Activated naive CD8-positive, alpha-beta T cell treated with anti-CD3 and anti-CD28 coated beads, Interleukin-2, amount 50 U/mL, for 24 hours (primary cell): ENCODE measurements at places on chromosomes 5 and 9.

DNA sequence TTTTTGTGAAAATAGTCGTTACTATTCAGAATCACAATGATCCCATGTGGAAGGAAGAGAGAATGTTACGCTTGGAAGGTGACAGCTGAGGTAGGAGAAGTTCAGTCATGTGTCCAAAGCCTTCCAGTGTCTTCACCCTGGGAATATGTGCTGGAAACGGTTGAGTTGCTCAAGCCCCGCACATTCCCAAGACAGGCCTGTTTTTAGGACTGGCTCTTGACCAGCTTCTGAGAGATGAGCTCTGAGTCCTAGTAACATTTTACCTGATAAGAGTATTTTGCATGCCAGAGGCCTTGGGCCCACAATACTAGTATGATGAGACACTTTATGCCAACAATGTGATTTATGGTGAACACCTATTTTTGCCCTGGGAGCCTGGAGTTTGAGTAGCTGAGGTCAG is 101.7 kb downstream of the LMNB1 start:
- no peak for DNase-seq
- no peak overlapping the region for H3K27ac ChIP-seq
- H3K27me3 ChIP-seq: no peaks in the 10 kb centered on the region
- no peak overlapping the region for H3K4me3 ChIP-seq
- no peaks in the 10 kb centered on the region for H3K4me1 ChIP-seq

DNA sequence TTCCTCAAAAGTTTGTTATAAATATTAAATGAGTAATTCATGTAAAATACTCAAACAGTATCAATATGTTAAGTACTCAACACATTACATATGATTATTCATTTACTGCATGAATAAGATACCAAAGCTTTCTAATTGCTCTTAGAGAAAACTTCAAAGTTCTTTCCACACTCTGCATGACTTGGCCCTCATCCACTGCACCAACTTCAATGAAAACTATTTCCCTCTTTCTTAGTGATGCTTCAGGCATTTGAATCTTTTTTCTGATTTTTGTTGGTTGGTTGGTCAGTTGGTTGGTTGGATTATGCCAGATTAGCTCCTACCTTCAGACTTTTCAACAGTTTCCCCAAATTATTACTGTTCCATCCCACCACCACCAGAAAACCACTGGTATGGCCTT is 314.7 kb upstream of the RGMB start:
- no peaks in the 10 kb centered on the region for H3K27me3 ChIP-seq
- no peaks in the 10 kb centered on the region for H3K36me3 ChIP-seq
- H3K4me1 ChIP-seq: no peaks in the 10 kb centered on the region
- DNase-seq: no peak
- H3K4me3 ChIP-seq: no peak overlapping the region

GRCh38 chr9:135287627-135288026 is 192.0 kb upstream of the PPP1R26 start:
- H3K36me3 ChIP-seq: no peaks in the 10 kb centered on the region
- no peak overlapping the region for H3K4me3 ChIP-seq
- peaks cover 15% of the 10 kb centered on the region for H3K27me3 ChIP-seq
- no peaks in the 10 kb centered on the region for H3K4me1 ChIP-seq
- DNase-seq: no peak
- no peak overlapping the region for H3K27ac ChIP-seq

DNA sequence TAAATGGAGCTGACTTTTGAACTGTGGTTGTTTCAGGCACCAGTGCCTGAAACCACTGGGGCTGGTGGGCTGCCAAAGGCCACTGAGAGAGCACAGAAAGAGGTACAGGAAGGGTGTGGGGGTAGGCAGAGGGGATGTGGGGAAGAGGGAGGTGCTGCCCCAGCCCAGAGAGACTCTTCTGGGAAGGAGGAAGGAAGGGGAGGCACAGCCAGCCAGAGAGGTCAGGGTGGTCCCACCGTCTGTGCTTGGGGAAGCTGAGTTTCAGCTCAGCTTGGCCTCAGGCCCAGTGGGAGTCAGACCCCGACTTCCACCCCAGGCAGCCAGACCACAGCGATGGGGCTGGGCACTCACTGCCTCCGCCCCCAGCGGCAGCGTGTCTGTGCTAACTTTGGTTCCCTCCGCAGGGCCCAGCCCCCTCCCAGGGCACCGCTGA is 8.6 kb upstream of the PHYKPL start:
- peak overlapping the region; percentile 71 for H3K4me3 ChIP-seq
- H3K27me3 ChIP-seq: no peaks in the 10 kb centered on the region
- H3K36me3 ChIP-seq: no peaks in the 10 kb centered on the region
- peak overlapping the region; percentile 91 for H3K27ac ChIP-seq
- DNase-seq: no peak

DNA sequence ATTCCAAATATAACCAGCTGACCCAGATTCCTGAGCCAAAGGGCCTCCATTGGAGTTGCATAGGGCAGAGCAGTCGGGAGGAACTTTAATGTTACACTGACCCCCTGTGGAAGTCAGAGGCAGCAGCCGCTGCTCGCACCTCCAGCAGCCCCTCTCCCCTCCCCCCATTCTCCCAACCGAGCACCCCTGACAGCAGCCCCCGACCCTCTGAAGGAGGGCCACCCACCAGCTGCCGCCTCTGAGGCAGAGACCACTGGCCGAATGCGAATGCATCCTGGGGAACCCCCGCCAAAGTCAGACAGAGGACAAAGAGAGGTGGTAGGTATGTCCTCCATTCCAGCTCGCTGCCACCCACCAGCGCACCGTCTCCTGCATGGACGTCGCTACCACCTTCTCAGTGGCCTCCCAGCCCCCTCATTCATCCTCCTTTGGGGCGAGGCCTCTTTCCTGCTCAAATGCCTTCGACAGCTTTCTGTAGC is 231.0 kb downstream of the CDK5RAP2 start:
- H3K36me3 ChIP-seq: no peaks in the 10 kb centered on the region
- H3K27ac ChIP-seq: no peak overlapping the region
- peaks cover 6% of the 10 kb centered on the region for H3K27me3 ChIP-seq
- DNase-seq: peak; percentile 12
- no peaks in the 10 kb centered on the region for H3K4me1 ChIP-seq
- H3K4me3 ChIP-seq: no peak overlapping the region

DNA sequence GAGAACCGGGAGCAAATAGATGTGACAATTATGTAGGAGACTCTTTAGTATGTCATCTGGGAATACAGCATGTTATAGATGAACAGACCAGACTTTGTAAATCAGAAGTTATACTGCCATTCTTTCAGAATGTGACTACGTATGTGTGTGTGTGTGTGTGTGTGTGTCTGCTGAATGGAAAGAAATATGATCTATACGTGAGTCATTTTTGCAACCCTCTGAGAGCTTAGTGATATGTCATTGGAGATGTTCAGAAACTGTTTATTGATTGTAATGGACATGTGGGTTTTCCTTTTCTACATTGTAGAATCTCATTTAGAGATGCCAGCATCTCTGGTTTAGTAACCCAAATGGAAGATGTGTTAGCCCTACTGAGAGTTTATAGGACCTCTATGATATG is 731.5 kb downstream of the TLE1 start:
- H3K27ac ChIP-seq: no peak overlapping the region
- no peak for DNase-seq
- no peak overlapping the region for H3K4me3 ChIP-seq
- no peaks in the 10 kb centered on the region for H3K4me1 ChIP-seq
- H3K27me3 ChIP-seq: no peaks in the 10 kb centered on the region

DNA sequence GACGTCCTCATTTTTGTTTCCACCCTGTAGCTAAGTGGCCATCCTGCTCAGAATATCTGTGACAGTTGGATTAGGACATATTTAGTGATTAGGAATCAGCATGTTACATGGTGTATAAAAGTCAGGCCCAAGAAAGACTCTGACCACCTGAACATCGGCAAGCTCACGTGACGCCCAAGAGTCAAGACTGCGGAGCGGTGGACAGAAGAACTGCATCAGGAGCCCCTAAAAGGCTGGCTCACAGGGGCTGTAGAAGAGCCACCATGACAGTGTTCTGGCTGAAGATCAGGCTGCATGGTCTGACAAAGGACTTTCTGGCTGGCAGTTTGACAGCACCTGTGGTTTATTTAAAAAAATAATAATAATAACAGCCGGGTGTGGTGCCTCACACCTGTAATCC is 185.3 kb downstream of the AUH start:
- H3K36me3 ChIP-seq: peaks cover 16% of the 10 kb centered on the region
- no peak overlapping the region for H3K4me3 ChIP-seq
- peak overlapping the region; percentile 98 for H3K27ac ChIP-seq

- peaks cover 25% of the 10 kb centered on the region for H3K36me3 ChIP-seq
- H3K4me1 ChIP-seq: peaks cover 34% of the 10 kb centered on the region
- H3K27ac ChIP-seq: no peak overlapping the region
- DNase-seq: no peak
- H3K4me3 ChIP-seq: no peak overlapping the region
- no peaks in the 10 kb centered on the region for H3K27me3 ChIP-seq
Measured at GRCh38 chr5:179765400-179765799, 28.4 kb upstream of the LTC4S start.

DNA sequence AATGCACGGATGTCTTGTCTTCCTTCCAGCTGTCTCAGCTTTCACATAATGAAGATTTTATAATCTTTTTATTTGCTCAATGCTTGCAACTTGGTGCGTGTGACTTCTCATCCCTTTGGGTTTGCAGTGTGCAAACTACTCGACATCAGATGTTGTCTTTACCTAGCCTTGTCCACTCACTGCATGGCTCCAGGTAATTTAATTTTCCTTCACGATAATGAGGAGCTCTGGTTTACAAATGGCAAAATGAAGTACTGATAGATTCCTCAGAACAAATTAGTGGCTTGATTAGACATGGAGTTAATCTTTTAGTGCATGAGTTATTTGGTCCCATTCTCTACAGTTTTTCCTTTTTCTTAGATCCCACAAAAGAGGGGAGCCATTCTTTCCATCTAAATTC is 603.0 kb downstream of the CCDC171 start:
- peaks cover 1% of the 10 kb centered on the region for H3K36me3 ChIP-seq
- no peak overlapping the region for H3K4me3 ChIP-seq
- peaks cover 4% of the 10 kb centered on the region for H3K27me3 ChIP-seq
- DNase-seq: no peak
- H3K4me1 ChIP-seq: peaks cover 27% of the 10 kb centered on the region

DNA sequence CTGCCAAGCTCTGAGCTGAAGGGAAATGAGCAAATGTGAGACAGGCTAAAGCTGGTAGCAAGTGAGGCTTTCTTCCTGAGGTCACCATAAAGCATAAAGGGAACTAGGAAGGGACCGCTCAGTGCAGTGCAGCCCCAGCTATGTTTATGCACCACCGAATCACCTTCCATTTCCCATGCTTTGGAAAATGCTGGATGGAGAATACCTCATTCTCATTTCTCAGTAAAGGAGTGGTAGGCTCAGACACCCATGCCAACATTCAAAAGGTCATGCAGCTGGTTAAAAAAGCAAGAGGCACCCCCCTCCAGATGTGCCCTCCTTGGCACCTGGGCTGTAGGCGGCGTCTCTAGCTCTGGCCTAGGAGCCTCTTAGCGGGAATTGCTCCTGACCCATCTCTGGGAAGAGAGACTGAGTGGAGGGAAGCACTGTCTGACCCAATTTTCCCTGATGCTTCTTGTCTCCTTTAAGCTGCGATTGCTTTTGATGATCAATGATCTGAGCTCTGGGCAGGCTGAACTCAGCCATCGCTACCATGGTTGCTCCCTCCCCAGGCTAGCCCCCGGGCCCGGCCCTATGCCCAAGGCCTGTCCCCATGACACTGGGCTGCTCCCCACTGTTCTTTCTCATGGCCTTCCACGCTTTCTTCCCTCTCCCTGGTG is 58.7 kb downstream of the ZNF354C start:
- H3K4me1 ChIP-seq: no peaks in the 10 kb centered on the region
- H3K4me3 ChIP-seq: no peak overlapping the region
- DNase-seq: no peak
- no peak overlapping the region for H3K27ac ChIP-seq

DNA sequence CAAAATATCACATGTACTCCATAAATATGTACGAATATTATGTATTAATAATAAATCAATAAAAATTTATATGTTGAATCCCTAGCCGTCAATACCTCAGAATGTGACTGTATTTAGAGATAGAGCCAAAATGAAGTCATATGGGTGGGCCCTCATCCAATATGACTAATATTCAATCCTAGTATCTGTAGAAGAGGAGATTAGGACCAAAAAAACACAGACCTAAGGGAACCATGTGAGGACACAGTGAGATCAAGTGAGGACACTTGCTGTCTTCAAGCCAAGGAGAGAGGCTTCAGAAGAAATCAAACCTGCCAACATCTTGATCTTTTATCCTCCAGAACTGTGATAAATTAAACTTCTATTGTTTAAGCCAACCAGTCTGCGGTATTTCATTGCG is 3.7 kb upstream of the AMACR start:
- no peak for DNase-seq
- no peaks in the 10 kb centered on the region for H3K27me3 ChIP-seq
- no peak overlapping the region for H3K27ac ChIP-seq
- H3K4me3 ChIP-seq: no peak overlapping the region
- H3K36me3 ChIP-seq: peaks cover 1% of the 10 kb centered on the region

DNA sequence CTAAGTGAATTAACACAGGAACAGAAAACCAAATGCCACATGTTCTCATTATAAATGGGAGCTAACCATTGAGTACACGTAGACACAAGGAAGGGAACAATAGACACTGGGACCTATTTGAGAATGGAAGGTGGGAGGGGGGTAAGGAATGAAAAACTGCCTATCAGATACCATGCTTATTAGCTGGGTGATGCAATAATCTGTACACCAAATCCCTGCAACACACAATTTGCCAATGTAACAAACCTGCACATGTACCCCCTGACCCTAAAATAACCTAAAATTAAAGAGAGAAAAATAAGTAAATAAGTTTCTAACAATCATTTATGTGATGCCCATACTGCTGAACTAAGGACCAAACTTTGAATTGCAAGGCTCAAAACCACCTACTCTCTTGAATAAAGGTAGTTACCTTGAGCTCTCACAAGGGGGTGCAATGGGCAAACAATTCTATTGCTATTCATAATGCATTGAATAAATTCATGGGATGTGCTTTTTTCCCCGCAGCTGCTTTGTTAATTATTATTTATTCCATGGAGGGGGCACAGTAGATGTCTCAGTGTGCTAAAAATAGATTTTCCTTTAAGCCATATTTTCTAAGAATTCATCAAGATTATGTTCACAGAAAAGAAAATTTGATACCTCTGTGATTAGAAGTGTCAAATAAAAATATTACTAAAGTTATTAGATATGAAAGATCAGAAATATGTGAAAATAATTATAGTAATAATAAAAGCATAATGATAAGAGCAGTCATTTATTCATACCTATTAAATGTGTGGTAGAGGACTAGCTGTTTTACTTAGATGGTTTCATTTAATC is 76.2 kb upstream of the PTPN3 start:
- peaks cover 4% of the 10 kb centered on the region for H3K27me3 ChIP-seq
- peak; percentile 6 for DNase-seq
- H3K36me3 ChIP-seq: no peaks in the 10 kb centered on the region
- no peak overlapping the region for H3K4me3 ChIP-seq
- H3K27ac ChIP-seq: no peak overlapping the region
